Hematopoietic multipotent progenitor cell treated with erythropoietin and hydrocortisone succinate and interleukin-3 and kit ligand, for 15 days (in vitro differentiated cells): ENCODE measurements at places on chromosomes 11 and 22.
A peak's percentile ranks its signal among the peaks of the same experiment; 100 is the strongest.

DNA sequence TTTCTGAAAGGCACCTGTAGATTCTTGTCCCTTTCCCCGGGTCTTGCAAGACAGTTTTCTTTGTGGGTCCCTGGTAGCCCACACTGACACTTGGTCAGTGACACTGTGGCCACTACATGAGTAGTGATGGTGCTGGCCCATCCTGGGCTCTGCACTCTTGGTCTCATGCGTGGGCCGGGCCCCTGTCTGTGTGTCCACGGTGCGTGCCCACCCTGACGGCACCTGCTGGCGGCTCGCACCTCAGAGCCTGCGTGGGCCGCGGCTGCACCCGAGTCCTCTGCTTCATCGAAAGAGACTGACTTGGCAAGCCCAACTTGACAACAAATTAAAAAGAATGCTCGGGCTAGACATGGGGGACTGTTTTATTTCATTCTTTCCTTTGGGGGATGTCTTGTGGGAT, 37.5 kb downstream of the ADAMTS15 start:
- no peak for DNase-seq

DNA sequence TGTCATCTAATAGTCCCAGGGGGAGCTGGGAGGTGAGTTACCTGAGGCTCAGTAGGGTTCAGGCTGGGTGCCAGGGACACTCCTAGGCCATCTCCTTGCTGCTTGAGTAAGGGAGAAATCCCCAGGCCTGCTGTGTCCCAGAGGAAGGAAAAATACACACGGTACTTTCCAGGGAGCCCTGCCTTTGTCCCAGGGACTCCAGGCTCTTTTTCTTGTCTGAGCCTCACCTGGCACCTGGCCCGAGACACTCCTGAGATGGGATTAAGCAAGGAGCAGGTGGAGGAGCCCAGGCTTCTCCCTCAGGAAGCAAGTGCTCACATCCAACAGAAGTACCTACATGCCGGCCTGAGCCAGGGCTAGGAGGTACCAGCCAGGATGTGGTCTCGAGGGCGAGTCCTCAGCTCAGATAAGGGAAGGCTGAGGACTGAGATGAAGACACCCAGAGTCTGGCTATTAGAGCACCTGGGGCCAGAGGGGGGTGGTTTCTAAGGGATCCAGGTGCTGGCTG, 899 bp upstream of the KLHDC7B start:
- no peak for DNase-seq

DNA sequence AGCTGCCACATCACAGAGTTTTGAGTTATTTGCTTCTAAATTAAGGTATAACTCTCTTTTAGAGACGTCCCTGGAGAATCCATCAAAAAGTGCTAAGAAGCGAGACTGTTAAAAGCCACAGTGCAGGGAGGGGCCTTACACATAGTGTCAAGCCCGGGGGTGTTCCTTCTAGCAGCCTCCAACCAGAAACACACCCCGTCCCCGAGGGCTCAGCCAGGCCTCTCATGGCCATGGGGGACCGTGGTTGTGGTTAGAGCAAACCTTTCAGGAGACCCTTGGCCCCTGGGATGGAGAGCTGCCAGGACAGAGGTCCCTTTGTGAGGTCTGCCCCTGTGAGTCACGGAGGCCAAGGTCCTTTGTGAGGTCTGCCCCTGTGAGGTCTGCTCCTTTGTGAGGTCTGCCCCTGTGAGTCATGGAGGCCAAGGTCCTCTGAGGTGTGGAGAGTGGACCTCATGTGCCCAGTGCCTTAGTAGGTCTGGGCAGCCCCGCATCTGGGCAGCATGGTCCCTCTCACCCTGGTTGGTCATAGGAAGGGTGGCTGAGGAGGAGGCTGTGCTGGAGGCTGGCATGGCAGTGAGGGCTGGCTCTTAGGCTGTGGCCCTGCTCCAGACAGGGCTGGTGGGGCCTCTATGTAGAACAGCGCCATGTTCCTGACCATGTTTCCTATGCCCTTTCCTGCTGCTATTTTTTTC, 5.4 kb downstream of the GNAZ start:
- DNase-seq, result no peak

GRCh38 chr11:65919141-65919572, at the start of gene DRAP1:
Gene DRAP1 (plus strand): TSS chr11:65919426. CDS start chr11:65919502, 76 bp downstream.
- DNase-seq, result peak; percentile 99

- DNase-seq, result no peak
Observed at GRCh38 chr11:2366276-2366675, 10.8 kb upstream of the CD81 start.
